ENCODE measurements at places on chromosomes 4 and X.

DNA sequence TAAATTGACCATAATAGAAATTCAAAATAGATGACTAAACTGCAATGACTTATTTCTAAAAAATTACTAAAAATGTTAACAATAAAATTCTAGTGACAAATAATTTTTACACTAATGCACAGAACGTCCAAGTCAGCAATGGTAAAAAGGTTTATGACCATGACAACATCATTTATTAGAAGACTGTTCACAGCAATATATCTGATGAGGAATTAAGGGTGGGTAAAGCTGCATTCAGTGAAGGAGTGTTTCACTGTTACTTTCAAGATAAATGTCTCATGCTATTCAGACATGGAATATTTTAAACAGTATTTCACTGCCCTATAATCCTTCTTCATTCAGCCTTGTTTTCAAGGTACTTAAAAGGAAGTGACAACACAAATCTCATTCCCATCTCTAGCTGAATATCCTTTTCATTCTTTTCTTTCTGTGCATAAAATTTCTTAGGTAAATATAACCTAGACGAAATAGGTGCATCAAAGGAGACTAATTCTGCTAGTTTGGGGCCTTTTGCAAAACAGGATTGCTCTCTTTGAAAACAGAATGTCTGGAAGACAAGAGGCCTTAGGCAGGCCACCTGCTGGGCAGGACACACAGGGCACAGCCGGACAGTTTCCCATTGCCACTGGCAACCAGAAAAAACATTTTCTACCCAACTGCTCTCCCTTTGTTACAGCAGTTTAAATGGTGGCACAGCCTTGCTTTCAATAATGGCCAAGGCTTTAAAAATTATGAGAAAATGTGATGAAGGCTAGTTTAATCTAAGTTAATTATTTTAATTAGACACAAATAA, 600.3 kb downstream of the SPRY1 start:
- no peak for DNase-seq

- DNase-seq = no peak
Measured at GRCh38 chr4:140267576-140267975, 105.9 kb upstream of the SCOC start.

DNA sequence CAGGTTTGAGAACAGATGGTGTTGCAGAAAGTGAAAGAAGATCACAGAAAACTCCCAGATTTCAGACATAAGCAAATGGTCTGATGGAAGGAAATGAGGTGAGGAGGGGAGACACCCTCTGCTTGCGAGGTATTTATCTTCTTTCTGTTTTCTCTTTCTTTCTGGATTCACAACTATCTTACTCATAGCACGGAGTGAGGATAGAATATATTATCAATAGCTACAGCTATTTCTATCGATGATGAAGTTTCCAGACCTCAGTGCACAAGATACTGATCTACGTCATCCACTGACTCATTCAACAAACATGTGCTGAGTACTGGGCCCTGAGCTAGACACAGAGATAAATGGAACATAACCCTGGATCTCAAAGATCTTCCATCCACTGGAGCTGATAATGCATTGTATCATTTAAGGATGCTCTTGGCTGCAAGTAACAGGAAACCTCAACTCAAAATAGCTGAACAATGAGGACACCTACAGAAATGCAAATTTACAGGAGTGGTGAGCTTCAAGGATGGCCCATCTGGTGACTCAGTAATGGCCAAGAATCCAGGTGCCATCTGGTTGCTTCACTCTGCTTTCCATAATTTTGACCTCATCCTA, 21.2 kb downstream of the SLC2A9 start:
- DNase-seq = no peak

DNA sequence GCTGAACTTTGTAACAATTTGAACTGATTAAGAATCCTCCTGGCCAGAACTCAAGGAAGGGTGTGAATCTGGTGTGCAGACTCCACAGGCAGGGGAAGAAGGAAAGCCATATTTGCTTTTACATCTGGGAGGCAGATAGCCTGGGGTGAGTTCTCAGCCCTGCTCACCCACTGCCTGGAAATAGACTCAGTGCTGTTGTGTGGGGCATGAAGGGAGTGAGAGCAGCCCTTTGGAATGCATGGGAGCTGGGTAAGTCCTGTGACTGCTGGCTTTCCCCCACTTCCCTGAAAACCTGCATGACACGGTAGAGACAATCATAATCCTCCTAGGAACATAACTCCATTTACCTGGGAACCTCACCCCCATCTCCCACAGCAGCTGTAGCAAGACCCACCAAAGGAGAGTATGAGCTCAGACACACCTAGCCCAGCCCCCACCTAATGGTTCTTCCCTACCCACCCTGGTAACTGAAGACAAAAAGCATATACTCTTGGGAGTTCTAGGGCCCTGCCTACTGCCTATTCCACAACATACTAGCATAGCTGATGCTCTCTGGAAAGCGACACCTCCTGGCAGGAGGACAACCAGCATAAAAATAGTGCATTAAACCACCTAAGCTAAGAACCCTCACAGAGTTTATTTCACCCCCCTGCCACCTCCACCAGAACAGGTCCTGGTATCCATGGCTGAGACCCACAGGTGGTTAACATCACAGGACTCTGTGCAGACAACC, 59.3 kb upstream of the UBQLN2 start:
- no peak for DNase-seq

DNA sequence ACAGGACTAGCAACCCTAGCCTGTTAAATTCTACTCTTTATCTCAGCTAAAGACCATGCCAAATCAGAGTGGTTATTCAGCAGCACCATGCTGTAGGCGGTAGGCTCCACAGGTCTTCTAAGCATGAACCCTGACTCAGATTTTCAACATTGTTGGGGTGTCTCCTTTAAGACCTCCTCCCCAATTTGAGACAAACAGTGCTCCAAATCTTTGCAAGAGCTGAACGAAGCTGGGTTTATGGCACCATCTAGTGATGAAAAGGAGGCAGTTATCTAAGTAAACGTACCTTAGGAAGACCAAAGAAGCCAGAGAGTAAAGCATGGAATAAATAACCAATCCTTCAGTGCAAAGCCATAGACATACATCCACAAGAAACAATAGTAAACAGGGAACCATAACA, 334.5 kb upstream of the SLC7A11 start:
- no peak for DNase-seq

All from NCI-H1092 (cell line).